ENCODE measurements at places on chromosomes 3 and 15.

- no peak for DNase-seq
These were observed 115.2 kb downstream of the CADM2 start for GRCh38 chr3:85074003-85074402.

DNA sequence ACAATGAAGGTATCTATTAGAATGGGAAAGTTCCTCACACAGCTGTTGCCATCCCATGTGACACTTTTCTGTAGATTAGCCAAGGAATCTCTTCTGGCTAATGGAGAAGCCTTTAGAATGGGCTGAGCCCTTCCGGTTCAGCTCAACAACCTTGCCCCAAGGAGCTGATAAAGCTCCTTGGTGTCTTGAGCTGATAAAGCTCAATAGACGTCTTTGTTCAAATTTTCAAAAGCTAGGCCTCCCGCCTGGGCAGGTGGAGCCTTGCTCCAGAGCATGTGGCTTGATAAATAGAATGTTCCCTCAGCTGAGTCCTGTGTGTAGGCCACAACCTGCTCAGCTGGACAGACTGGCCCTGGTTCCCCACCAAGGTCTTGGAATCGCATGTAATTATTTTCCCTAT lies 7.2 kb upstream of the BNIP2 start:
- no peak for DNase-seq

- DNase-seq = no peak
These were observed 529.8 kb downstream of the MAGI1 start for GRCh38 chr3:65508750-65509422.

GRCh38 chr3:158091531-158091930 lies 14.7 kb downstream of the SHOX2 start:
- DNase-seq = no peak

GRCh38 chr15:29070471-29071231 lies 184.9 kb downstream of the APBA2 start:
- no peak for DNase-seq

GRCh38 chr3:69250014-69250413 lies 127.6 kb upstream of the LMOD3 start:
- DNase-seq = no peak

GRCh38 chr3:156649681-156650080 lies 24.7 kb upstream of the TIPARP start:
- no peak for DNase-seq

DNA sequence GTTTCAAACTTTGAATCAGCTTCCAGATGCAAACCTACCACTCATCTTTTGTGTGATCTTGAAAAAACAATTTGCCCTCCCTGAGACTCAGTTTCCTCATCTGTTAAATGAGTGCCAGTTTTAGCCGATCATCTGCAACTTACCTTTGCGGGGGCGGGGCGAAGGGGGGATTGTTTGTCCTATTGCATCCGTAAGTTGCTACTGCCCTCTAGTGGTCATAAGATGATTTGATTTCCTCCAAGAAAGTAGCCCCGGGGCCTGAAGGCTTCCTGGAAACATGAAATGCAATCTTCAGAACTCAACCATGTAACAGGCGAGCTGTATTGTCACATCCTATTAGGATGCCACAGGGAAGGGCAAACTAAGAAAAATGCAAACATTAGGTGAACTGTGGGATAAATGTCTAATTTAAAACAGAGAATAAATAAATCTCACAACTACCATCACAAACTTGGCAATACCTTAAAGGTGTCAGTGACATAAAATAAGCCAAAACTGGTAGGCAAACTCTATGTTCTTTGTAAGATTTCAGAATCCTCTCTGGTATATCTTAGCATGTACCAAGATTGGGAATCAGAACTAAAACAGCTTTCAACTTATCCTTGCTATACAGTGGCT lies 63.5 kb upstream of the CLDN18 start:
- no peak for DNase-seq

DNA sequence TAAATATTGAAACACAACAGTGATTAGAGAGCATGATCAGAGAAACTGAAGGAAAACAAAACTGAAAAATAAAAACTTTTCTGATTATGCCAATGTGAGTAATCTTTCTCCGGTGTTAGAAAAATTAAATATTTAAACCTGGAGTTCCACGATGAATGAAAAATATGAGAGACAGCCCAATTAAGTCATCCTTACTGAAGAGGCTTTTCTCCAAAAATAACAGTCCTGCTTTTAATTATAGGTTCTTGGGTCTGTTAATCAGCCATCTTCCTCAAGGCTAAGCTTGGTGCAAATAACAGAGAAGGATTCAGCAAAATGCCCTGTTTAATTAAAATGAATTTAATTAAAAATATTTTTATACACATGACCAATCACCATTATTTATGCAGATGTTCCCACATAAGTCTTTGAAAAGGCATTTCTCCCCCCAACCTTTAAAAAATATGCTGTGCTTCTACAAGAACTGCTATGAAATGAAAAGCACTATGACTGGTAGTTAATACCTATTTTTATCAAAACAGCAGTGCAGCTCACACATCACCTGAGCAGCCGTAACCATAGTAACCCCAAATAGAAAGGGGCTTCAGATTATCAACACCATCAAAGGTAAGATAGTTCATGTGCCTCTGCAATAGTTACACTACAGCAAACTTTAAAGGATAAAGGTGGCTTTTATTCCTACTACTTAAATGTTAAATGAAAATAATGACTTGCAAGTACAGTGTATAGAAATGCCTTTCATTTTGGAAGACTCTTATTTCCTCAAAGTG lies 175.7 kb downstream of the SLC9A9 start:
- no peak for DNase-seq

- peak; percentile 35 for DNase-seq
These were observed 56.1 kb downstream of the TAFA4 start for GRCh38 chr3:68876112-68876713.

DNA sequence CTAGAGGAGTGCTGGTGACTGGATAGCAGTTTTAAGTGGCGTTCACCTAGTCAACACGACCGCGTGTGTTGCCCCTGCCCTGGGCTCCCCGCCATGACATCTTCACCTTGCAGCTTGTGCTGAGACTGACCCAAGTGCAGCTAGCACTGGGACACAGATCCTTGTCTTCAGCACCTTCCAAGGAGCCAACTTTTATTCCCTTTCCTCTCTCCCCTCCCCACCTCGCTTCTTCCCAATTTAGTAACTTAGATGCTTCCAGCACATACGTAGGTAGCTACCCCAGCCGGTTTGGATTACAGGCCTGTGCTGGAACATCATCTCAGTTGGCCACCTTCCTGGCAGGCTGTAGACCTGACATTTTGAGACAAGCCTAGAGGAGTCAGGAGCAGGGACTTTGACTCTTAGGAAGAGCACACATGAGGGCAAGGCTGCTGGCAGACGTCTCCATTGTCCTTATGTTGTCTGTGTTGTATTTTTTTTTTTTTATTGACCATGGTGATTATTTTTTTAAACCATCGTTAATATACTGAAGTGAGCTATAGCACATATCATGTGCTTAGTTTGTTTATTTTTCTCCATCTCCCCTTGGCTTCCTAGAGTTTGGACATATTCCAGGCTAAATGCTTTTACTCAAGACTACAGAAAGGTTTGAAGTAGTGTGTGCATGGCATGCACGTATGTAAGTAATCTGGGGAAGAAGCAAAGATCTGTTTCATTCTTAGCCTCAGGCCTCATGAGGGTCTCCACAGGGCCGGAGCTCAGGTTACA lies 61.1 kb downstream of the AAGAB start:
- no peak for DNase-seq

DNA sequence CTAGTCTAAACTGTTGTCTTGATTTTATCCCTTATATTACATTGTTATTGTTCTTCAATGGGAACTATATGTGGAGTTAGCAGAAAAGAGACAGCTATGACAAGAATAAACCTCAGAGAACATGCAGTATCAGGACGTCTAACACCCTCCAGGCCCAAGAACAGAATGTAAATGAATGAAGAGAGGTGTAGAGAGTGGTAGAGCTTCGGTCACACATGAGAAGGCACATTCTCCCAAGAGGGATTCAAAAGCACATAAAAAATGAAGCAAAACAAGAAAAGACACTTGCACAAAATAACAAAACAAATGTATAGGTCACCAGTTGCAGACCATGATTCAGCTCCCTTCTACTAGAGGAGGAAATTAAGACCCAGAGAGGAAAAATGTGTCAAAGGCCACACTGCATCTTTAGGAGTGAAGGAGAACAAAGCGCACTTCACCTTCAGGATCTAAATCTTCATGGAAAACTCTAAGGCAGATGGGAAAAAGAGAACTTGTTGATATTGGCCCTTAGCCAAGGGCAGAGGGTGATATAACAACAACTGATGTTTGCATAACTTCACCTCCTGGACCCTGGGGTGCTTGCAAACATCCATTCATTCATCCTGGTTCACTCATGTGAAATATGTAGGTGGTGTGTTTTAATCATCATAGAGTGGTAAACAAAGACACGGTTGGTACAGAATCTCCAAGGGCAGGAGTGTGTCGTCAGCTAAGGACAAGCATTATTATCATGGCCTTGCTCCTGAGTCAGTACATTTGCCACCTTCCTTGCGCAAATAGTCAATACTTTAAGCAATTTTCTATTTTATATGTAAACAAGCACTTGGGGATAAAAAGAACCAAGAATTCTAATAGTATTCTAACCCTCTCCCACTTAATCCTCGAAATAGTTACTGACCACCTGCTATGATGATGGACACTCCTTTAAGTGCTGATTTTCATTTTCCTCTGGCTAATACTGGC lies 8.8 kb downstream of the NEK10 start:
- DNase-seq = no peak

GRCh38 chr3:2908693-2909351 lies 201.4 kb downstream of the IL5RA start:
- no peak for DNase-seq
